ENCODE measurements at places on chromosomes 1 and 21.

GRCh38 chr21:34844924-34845238 is 176.1 kb downstream of the CLIC6 start:
- DNase-seq, result no peak

GRCh38 chr21:45017039-45017960 is 57.1 kb upstream of the ADARB1 start:
- no peak for DNase-seq

- DNase-seq, result no peak
Measured at GRCh38 chr1:209411491-209411929, 172.0 kb upstream of the CAMK1G start.

DNA sequence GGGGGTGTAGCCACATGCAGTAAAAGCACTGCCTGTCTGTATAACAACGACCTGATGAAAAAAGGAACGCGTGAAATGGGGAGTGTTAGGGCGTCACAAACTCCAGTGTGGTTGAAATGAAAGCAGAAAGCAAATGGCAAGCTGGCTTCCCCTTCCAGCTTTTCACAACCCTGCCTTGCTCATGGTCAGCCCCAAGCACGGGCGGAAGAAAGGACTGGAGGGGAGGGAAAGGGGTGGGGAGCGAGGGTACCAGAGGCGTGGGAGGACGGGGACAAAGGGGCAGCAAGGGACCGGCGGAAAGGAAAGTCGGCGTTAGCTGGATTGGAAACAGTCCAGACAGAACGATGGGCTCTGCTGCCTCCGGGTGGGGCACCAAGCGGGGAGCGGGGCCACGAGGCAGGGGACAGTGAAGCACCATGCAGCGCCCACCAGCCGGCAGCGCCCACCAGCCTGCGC is 9.6 kb downstream of the VPS26C start:
- DNase-seq, result no peak

DNA sequence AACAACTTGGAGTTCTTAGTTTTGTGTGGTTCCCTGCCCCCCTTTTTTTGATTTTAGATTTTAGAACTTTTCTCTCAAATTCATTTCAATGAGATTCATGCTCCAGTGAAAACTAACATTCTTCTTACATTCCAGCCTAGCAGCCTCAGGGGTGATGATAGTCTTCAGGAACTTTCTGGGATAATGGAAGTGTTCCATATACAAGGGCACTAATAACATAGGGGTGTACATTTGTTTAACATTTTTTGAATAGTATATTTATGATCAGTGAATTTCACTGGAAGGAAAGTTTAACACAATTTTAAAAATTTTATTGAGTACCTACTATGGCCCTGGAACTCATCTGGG is 61.4 kb upstream of the ZNF648 start:
- no peak for DNase-seq
